ENCODE measurements at places on chromosomes 11 and 22.

DNA sequence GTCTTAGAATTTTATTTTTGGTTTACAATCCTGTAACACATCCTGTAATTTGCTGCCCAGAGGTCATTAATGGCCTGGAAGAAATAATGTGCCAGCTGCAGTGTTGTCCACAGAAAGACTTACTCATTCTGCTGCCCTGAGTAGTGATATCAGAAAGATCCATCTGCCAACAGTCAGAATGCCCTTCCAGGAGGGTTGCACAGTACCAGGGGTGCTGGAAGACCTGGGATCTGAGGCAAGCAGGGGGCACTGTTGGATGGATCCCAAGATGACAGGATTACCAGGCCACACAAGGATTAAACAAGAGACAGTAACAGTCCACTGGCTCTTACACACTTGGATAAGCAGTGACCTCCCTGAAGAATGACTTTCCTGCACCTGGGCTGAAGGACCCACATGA is 93.8 kb upstream of the TOP3B start:
- H3K27me3 ChIP-seq, result no peaks in the 10 kb centered on the region
- H3K4me1 ChIP-seq, result no peaks in the 10 kb centered on the region
- H3K27ac ChIP-seq, result no peak overlapping the region
- H3K36me3 ChIP-seq, result no peaks in the 10 kb centered on the region
- no peak overlapping the region for H3K4me3 ChIP-seq

DNA sequence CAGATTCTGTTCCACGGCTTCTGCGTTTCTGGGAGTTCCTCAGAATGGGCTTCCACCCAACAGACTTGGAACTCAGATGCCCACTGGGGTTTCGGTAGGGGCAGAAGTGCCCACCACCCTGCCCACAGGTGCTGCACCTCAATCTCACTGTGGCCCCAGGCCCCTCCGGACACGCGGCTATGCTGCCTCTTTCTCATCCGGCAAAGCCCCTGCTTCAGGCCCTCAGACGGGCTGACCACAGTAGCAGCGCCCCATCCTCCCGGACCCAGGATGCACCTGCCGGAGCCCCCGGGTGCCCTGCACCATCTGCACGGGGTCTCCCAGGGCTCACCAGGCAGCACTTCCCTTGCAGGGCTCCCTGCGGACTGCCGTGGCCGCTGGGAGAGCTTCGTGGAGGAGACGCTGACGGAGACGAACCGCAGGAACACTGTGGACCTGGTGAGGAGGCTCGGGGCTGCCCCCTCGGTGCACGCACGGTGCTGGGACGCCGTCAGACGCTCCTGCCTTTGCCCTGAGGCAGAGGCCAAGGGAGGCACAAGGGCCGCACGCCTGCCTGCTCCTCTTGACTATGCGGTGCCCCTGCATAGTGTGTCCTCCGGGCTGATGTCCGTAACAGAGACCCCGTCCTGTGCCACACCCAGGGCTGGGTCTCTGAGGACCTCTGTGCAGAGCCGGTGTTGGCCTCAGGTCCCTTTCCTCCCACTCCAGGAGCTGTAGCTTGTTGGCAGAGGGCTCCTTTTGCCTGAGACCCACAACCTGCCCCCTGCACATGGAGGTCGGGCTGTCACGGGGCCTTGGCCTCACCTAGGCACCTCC is 38.6 kb downstream of the SBF1 start:
- H3K27ac ChIP-seq, result no peak overlapping the region
- no peak overlapping the region for H3K4me3 ChIP-seq
- no peaks in the 10 kb centered on the region for H3K27me3 ChIP-seq
- no peak for DNase-seq
- peaks cover 8% of the 10 kb centered on the region for H3K4me1 ChIP-seq

DNA sequence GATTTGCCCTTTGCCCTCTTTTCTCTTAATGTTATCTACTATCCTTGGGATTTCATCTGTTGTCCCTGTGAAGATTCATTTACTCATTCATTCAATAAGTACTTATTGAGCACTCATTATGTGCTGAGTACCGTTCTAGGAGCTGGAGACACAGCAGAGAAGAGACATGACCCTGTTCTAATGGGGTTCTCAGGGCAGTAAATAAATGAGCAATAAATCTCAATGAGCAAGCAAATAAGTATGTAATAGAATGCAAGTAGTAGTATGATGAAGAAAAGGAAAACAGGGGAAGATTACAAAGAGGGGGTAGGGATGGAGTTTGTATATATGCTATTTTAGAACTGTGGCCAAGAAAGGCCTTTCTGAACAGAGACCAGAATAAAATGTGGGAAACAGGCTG is 34.2 kb upstream of the NRIP3 start:
- no peaks in the 10 kb centered on the region for H3K36me3 ChIP-seq
- no peak overlapping the region for H3K27ac ChIP-seq
- no peak for DNase-seq
- no peak overlapping the region for H3K4me3 ChIP-seq
- H3K4me1 ChIP-seq, result no peaks in the 10 kb centered on the region

GRCh38 chr11:83004746-83005556 is 66.7 kb downstream of the RAB30 start:
- H3K36me3 ChIP-seq, result no peaks in the 10 kb centered on the region
- no peak overlapping the region for H3K27ac ChIP-seq
- no peaks in the 10 kb centered on the region for H3K27me3 ChIP-seq
- H3K4me3 ChIP-seq, result no peak overlapping the region

DNA sequence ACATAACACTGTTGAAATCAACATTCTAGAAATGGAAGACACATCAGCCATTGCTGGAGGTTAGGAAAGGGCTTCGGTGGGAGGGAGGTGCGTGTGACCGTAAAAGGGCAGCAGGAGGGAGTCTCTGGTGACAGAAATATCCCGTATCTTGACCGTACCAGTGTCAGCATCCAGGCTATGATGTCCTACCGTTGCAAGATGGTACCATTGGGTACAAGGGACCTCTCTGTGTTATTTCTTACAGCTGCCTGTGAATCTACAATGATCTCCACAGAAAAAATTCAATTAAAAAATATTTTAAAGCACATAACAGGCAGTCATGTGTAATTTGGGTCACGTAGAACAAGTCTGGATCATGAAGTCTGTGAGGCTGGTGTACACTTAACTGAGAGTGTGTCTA is 27.4 kb upstream of the SEPTIN5 start:
- H3K27ac ChIP-seq, result no peak overlapping the region
- peaks cover 23% of the 10 kb centered on the region for H3K27me3 ChIP-seq
- H3K4me3 ChIP-seq, result no peak overlapping the region

DNA sequence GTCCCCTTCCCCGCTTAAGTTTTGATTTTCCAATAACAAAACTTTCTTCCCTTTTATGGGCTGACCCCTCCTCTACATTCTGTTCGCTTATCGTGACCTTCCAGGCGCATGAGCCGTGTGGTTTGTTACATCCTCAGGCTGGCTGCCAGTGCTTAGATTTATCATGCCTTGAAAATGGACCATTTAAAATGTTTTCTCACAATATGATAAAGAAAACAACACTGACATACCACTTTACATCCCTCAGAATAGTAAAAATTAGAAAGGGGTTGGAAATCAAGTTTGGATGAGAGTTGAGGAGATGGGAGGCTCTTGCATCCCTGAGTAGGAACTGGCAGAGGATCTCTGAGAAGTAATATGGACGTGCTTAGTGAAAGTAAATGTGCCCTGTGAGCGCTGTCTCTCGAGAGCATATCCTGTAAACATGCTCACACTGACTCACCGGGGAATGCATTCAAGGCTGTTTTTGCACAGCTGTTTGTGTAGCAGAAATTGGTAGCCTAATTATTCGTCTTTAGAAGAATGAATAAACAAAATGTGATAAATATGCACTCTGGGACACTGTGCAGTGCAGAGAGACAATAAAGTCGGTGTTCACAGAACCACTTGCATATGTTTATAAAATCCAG is 17.1 kb upstream of the TOLLIP start:
- no peak overlapping the region for H3K4me3 ChIP-seq
- H3K27ac ChIP-seq, result peak overlapping the region; percentile 17
- DNase-seq, result no peak
- no peaks in the 10 kb centered on the region for H3K36me3 ChIP-seq
- H3K27me3 ChIP-seq, result peaks cover 34% of the 10 kb centered on the region

DNA sequence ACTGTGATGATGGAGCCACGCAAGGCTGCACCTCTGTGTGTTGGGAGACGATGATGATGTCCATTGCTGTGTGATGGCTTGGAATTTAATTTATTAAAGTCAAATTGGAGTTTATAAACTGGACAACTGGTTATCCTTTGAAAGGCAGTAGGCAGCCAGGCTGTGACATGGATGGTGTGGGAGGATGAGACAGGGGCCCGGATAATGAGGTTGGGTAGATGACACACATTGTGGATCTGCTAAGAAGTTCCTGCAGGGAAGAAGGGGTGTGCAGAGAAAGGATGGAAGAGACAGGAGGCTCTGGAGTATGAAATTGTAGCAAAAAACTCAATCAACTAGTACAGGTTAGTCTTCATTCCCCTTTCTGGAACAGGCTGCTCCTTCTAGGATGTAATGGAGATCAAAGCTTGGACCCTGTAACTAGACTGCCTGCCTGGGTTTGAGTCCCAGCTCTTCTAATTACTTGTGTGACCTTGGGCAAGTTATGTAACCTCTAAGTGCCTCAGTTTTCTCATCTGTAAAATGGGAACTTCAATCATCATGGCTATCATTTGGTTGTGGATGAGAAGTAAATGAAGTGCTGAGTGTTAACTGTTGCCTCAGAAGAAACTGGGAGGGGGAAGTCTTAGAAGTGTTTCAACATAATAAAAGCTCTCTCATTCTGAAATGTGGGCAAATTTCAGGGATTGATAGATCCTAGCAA is 4.2 kb upstream of the HINFP start:
- H3K36me3 ChIP-seq, result peaks cover 15% of the 10 kb centered on the region
- DNase-seq, result no peak
- H3K4me1 ChIP-seq, result peaks cover 6% of the 10 kb centered on the region
- H3K27ac ChIP-seq, result no peak overlapping the region

- no peaks in the 10 kb centered on the region for H3K36me3 ChIP-seq
- H3K27ac ChIP-seq, result peak overlapping the region; percentile 87
- H3K4me3 ChIP-seq, result peak overlapping the region; percentile 78
- no peak for DNase-seq
- no peaks in the 10 kb centered on the region for H3K27me3 ChIP-seq
- peaks cover 14% of the 10 kb centered on the region for H3K4me1 ChIP-seq
These were observed 603 bp upstream of the ZFTA start for GRCh38 chr11:63769042-63769713.

GRCh38 chr11:67271541-67272284 is 5.4 kb downstream of the GRK2 start:
- H3K27me3 ChIP-seq, result no peaks in the 10 kb centered on the region
- peak overlapping the region; percentile 98 for H3K27ac ChIP-seq
- peaks cover 15% of the 10 kb centered on the region for H3K36me3 ChIP-seq
- DNase-seq, result no peak
- H3K4me3 ChIP-seq, result peak overlapping the region; percentile 96

- DNase-seq, result no peak
- H3K4me3 ChIP-seq, result no peak overlapping the region
These were observed 15.9 kb downstream of the PDGFD start for GRCh38 chr11:104148074-104148473.

- no peaks in the 10 kb centered on the region for H3K36me3 ChIP-seq
- no peak overlapping the region for H3K4me3 ChIP-seq
- DNase-seq, result no peak
- H3K27ac ChIP-seq, result no peak overlapping the region
- peaks cover 58% of the 10 kb centered on the region for H3K27me3 ChIP-seq
These were observed 113.7 kb downstream of the CEP164 start for GRCh38 chr11:117441146-117441975.

GRCh38 chr11:69380451-69380901 is 86.5 kb downstream of the MYEOV start:
- no peak overlapping the region for H3K27ac ChIP-seq
- DNase-seq, result no peak
- H3K36me3 ChIP-seq, result no peaks in the 10 kb centered on the region
- H3K4me1 ChIP-seq, result peaks cover 6% of the 10 kb centered on the region

- no peaks in the 10 kb centered on the region for H3K27me3 ChIP-seq
- no peak overlapping the region for H3K4me3 ChIP-seq
- no peak overlapping the region for H3K27ac ChIP-seq
- H3K4me1 ChIP-seq, result peaks cover 40% of the 10 kb centered on the region
- H3K36me3 ChIP-seq, result no peaks in the 10 kb centered on the region
- DNase-seq, result no peak
These were observed 235.0 kb downstream of the MIAT start for GRCh38 chr22:26892166-26893041.

GRCh38 chr22:30948930-30949342 is 19.6 kb downstream of the MORC2 start:
- no peak overlapping the region for H3K4me3 ChIP-seq
- H3K27ac ChIP-seq, result peak overlapping the region; percentile 84
- H3K36me3 ChIP-seq, result peaks cover 84% of the 10 kb centered on the region

DNA sequence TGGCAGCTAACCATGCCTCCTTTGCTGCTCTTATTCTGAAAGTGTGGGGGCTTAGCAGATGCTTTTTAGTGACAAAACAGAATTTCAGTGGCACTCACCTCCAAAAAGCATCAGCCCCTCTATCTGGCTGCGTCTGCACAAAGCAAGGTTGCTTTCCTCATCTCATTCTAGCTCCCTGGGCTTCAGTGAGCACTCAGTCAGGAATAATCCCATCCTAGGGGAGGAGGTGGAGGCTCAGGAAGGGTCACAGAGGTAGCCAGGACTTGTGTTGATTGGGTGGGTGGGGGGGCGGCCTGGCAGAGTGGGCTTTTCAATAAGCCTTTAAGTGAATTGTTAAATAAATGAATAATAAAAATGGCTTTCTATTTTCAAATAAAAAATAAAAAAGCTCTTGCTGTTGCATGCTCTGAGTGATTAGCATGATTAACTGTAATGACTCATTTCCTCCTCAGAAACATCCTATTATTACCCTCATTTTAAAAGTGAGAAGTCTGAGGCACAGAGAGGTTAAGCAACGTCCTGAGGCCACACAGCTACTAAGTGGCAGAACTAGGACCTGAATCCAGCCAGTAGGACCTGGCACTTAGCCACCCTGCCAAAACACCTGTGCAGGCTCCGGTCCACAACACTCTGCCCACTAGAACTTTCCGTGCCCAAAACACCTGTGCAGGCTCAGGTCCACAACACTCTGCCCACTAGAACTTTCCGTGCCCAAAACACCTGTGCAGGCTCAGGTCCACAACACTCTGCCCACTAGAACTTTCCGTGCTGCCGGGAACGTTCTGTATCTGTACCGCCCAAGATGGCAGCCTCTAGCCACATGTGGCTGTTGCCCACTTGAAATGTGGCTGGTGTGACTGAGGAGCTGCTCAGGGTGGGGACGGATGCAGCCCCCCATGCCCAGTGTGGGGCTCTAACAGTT is 5.5 kb downstream of the B3GAT1 start:
- no peaks in the 10 kb centered on the region for H3K36me3 ChIP-seq
- H3K27me3 ChIP-seq, result peaks cover 88% of the 10 kb centered on the region
- H3K4me1 ChIP-seq, result peaks cover 4% of the 10 kb centered on the region
- DNase-seq, result no peak
- no peak overlapping the region for H3K27ac ChIP-seq

DNA sequence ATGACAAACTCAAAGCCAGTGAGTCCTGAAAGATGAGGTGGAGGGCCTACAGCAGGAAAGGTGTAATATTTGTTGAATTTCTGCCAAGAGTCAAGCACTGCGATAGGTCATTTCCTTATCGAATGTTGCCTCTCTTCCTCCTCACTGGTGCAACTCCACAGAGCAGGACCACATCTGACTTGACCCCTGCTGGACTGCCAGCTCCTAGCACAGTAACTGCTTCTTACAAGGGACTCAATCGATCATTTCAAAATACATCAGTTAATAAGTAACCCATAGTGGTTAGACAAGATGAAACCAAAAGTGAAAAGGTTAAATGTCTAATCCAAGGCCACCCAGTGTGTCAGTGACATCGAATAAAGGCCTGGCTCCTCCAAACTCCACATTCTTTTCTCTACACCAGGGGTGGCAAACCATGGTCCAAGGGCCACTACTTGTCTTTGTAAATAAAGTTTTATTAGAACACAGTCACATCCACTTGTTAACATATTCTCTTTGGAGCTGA is 98.5 kb upstream of the CSNK2A3 start:
- no peak overlapping the region for H3K4me3 ChIP-seq
- H3K27ac ChIP-seq, result no peak overlapping the region
- H3K36me3 ChIP-seq, result no peaks in the 10 kb centered on the region
- H3K4me1 ChIP-seq, result no peaks in the 10 kb centered on the region
- DNase-seq, result no peak
